ENCODE measurements at places on chromosomes 11 and 22.

- no peak for DNase-seq
Observed at GRCh38 chr11:67372993-67373647, at the start of gene CLCF1. Gene CLCF1 (minus strand): TSS chr11:67373598. CDS start chr11:67373539, 59 bp downstream.

GRCh38 chr22:49855251-49855911 lies 1.7 kb downstream of the ZBED4 start:
- DNase-seq: no peak

DNA sequence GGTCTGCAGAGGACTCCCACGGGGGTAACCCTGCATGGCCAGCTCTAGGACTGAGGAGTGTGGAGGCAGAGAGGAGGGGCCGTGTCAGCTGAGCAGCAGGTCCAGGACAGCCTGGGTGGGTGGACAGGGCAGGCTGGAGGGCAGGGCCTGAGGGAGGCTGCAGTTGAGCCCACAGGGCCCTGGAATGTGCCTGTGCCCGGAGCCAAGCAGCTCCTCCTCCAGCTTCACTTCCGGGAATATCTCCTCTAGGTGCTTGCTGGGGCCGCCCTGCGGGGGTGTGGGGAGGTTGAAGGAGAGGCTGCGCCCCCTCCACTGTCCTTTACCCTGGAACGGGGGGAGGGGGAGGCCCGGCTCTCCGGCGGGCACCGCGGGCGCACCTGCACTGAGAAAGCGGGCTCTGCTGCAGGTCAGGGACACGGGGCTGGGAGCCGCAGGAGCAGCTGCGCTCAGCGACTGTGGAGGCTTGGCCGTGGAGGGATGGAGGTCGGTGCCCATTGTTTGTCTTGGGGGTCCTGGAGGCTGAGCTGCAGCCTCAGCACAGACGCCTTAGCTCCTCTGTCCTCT lies 1293.2 kb downstream of the BRD1 start:
- DNase-seq: no peak

- no peak for DNase-seq
Observed at GRCh38 chr11:120063686-120064340, 74.1 kb downstream of the TRIM29 start.

GRCh38 chr11:13384908-13385640 lies 77.9 kb downstream of the BTBD10 start:
- no peak for DNase-seq

GRCh38 chr11:43835104-43835503 lies 45.5 kb upstream of the ALKBH3 start:
- no peak for DNase-seq

GRCh38 chr11:109859045-109859724 lies 234.0 kb upstream of the ZC3H12C start:
- DNase-seq: no peak

GRCh38 chr11:111532365-111532709 lies 8.2 kb upstream of the LAYN start:
- DNase-seq: no peak

All from stimulated activated CD4-positive, alpha-beta T cell treated with anti-CD3 and anti-CD28 coated beads, Interleukin-12 subunit alpha, Interleukin-12 subunit beta, amount 100 ng/mL, for 4 hours (primary cell).